ENCODE measurements at places on chromosomes 6 and 20. TPM values are rescaled to one million over a fixed set of nuclear protein-coding genes. Genes with fewer than 3 reads are reported as not detected.

PROCR gene
- 16.8 TPM for total RNA-seq

TAF8 gene
- 12.9 TPM for total RNA-seq

GPLD1 gene
- total RNA-seq: 0.44 TPM

NOX3 gene
- total RNA-seq: not detected

GRM1 gene
- total RNA-seq: not detected

LHFPL5 gene
- not detected for total RNA-seq

HLA-DOA gene
- not detected for total RNA-seq

TFAP2D gene
- not detected for total RNA-seq

RAET1L gene
- not detected for total RNA-seq

GTSF1L gene
- not detected for total RNA-seq

NNAT gene
- not detected for total RNA-seq

C2 gene
- total RNA-seq: 10.4 TPM

ID4 gene
- 7.7 TPM for total RNA-seq

PHACTR3 gene
- not detected for total RNA-seq

NELFE gene
- total RNA-seq: 57.5 TPM

APOBEC2 gene
- not detected for total RNA-seq

ADGB gene
- total RNA-seq: not detected

RNF144B gene
- 0.64 TPM for total RNA-seq

ROS1 gene
- not detected for total RNA-seq

PKIG gene
- total RNA-seq: 75.7 TPM

SSTR4 gene
- not detected for total RNA-seq

KCNK16 gene
- total RNA-seq: not detected

BIRC7 gene
- total RNA-seq: not detected

OR14J1 gene
- not detected for total RNA-seq

SMPDL3A gene
- 8.4 TPM for total RNA-seq

FAM50B gene
- total RNA-seq: 8.5 TPM
